ENCODE measurements at places on chromosomes 5 and 9. TPM values are rescaled to one million over a fixed set of nuclear protein-coding genes. Genes with fewer than 3 reads are reported as not detected.

PCDHA6 gene
- total RNA-seq: under 0.01 TPM

FAM169A gene
- 17.3 TPM for total RNA-seq

TOR4A gene
- total RNA-seq: 14.7 TPM

WDR70 gene
- 24.6 TPM for total RNA-seq

COL27A1 gene
- total RNA-seq: 3.1 TPM

SLC23A1 gene
- total RNA-seq: under 0.01 TPM

FOXD4L4 gene
- total RNA-seq: 0.34 TPM

ST6GALNAC4 gene
- total RNA-seq: 42.9 TPM

PTAR1 gene
- total RNA-seq: 54.7 TPM

PRRX2 gene
- 0.14 TPM for total RNA-seq

PCDHGA3 gene
- 0.36 TPM for total RNA-seq

PCDHGC4 gene
- 1.2 TPM for total RNA-seq

GBGT1 gene
- total RNA-seq: 0.34 TPM

RNF14 gene
- 44.8 TPM for total RNA-seq

C9 gene
- not detected for total RNA-seq

EMB gene
- 36.0 TPM for total RNA-seq

Measured in nasal cavity respiratory epithelium epithelial cell of viscerocranial mucosa (primary cell).